Small intestine (tissue), 16 donors: ENCODE measurements at places on chromosomes 5 and 9. TPM values are rescaled to one million over a fixed set of nuclear protein-coding genes. Genes with fewer than 3 reads are reported as not detected.

DNA sequence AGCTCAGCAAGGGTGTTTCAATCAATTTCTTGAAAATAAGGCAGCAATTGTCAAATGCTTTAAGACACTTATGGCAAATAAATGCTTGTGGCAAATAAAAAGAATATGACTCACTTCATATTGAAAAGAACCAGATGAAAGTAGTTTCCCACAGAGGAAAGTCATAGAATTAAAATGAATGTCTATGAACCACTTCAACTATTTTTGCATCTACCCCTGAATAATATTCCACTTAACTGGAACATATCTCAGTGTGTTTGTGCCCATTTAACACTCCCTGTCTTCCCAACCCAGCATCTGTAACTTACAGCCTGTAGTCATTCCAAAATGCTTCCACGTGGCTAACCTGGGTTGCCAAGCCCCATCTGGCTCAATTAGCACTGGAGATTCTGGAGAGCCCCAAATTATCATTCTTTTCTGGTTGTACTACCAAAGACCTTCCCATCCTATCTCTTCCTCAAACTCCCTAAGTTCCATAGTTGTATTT, 84.7 kb downstream of the FEM1C start:
- no peak overlapping the region for H3K4me3 ChIP-seq
- H3K27me3 ChIP-seq, result no peaks in the 10 kb centered on the region
- DNase-seq, result no peak
- H3K36me3 ChIP-seq, result no peaks in the 10 kb centered on the region

GRCh38 chr9:96193236-96193755, 108.7 kb downstream of the HSD17B3 start:
- no peaks in the 10 kb centered on the region for H3K36me3 ChIP-seq
- no peaks in the 10 kb centered on the region for H3K27me3 ChIP-seq
- H3K27ac ChIP-seq, result no peak overlapping the region
- no peak overlapping the region for H3K4me3 ChIP-seq
- no peak for DNase-seq

Gene CFAP77
- not detected for polyA plus RNA-seq

DNA sequence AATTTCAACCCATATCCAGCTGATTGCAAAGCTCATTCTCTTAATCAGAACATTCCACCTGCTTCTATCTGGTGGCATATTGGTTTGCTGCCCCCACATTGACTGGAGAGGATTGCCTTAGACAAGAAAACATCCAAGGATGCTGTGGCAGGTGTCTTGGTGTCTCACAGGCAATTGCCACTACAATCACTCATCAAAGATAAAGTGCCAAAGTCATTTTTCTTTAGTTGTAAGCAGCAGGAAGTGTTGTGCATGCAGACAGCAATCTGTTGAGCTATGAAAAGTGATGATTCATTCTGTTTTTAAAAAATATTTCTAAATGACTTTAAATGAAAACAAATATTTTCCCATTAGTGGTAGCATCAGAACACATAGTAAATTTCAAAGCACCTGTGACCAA, 53.9 kb downstream of the CDH6 start:
- H3K27me3 ChIP-seq, result no peaks in the 10 kb centered on the region
- DNase-seq, result no peak
- H3K36me3 ChIP-seq, result no peaks in the 10 kb centered on the region
- no peak overlapping the region for H3K4me3 ChIP-seq
- H3K4me1 ChIP-seq, result no peaks in the 10 kb centered on the region
- H3K27ac ChIP-seq, result no peak overlapping the region

DNA sequence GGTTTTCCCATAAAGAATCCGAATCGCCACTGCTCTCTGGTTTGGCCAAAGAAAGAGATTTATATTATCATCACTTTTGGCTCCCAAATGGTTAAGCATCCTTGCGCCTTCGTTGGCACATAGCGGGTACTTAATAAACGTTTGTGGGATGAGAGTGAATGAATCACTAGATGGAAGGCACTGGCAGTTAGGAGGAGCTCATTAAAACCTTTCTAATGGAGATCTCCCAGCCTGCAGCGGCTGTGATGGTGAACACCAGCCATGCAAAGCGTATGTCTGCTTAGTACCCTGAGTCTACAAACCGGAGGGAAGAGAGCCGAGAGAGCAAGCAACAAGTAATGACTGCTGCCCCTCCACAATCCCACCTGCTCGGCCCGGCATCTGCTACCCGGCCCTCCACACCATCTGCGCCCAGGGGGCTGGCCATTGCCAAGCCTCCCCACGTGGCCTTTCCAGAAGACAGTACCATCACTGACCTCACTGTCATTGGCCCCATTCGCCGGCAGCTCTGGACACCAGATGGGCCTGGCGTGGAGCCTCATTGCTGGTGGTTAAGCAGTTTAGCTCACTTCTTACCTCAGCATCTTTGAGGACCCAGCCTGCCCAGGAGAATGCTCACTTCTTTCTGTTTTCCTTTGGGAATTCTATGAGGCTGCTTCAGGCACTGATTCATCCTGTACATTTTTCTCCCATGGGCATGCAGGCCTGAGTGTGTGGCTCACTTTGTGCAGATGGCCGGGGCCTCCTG, 39.3 kb upstream of the ANKRD33B start:
- no peak overlapping the region for H3K27ac ChIP-seq
- no peaks in the 10 kb centered on the region for H3K36me3 ChIP-seq
- H3K4me1 ChIP-seq, result no peaks in the 10 kb centered on the region
- no peak for DNase-seq
- no peak overlapping the region for H3K4me3 ChIP-seq
- no peaks in the 10 kb centered on the region for H3K27me3 ChIP-seq

Gene TRIM7
- polyA plus RNA-seq, result 0.22 TPM

DNA sequence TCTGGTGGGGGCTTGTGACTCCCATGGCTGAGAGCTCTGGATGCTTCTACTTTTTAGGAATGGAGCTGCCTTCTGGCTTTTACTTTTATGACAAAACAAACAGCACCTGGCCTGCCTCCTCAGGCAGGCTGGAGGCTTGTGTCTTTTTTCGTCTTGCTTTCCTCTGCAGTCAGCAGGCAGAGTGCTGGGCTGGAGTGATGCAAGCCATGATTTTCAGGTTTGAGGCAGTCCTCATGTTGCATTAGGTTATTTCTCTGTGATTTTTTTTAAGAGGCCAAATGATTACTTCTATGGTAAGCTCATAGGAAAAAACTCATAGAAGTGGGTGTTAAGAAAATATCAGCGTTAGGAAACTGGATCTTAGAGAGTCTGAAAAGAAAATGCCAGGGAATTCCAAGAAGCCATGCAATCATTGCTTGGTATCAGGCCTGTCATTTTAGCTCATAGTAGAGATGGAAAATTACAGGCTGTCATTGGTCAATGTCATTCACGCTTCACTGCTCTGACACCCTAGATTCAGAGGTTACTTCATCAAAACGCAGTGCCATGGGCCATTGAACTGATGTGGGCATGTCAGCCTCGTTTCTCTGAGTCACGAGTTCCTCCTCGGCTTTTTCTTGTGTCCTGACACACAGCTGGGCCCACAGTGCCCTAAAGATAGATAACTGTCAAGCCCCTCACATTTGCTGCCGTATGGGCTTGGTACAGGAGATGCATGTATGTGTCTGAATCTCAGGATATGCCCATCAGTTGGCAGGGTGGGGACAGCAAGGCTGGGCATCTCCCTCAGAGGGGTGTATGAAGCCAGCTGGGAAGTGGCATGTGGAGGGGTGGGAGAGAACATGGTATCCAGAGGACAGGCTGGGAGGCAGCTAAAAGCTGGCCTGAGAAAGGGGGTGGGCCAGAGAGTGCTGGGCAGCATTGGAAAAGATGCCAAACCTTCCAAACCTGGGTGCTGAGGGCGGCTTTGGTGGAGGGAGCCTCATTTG, 151.8 kb downstream of the HSPA4 start:
- no peaks in the 10 kb centered on the region for H3K27me3 ChIP-seq
- no peak for DNase-seq
- H3K27ac ChIP-seq, result no peak overlapping the region
- H3K36me3 ChIP-seq, result no peaks in the 10 kb centered on the region
